ENCODE measurements at places on chromosomes 7 and 10. TPM values are rescaled to one million over a fixed set of nuclear protein-coding genes. Genes with fewer than 3 reads are reported as not detected.

ASCC1 gene
- total RNA-seq = 26.6 TPM

EVX1 gene
- total RNA-seq = under 0.01 TPM

TLX1 gene
- total RNA-seq = not detected

SLIT1 gene
- total RNA-seq = not detected

GTPBP10 gene
- total RNA-seq = 12.7 TPM

THSD7A gene
- 0.55 TPM for total RNA-seq

GNGT1 gene
- total RNA-seq = 0.37 TPM

NYAP1 gene
- total RNA-seq = 0.14 TPM

PCLO gene
- under 0.01 TPM for total RNA-seq

MRPL43 gene
- 50.1 TPM for total RNA-seq

GPNMB gene
- total RNA-seq = 58.6 TPM

ANXA8L1 gene
- total RNA-seq = not detected

GRM8 gene
- 0.14 TPM for total RNA-seq

VAX1 gene
- not detected for total RNA-seq

PYROXD2 gene
- 14.5 TPM for total RNA-seq
